RPMI8226 (cell line): ENCODE measurements at places on chromosomes 7 and 10.
A peak's percentile ranks its signal among the peaks of the same experiment; 100 is the strongest.

- no peak for DNase-seq
These were observed 95.2 kb downstream of the DNAJB6 start for GRCh38 chr7:157431951-157432540.

DNA sequence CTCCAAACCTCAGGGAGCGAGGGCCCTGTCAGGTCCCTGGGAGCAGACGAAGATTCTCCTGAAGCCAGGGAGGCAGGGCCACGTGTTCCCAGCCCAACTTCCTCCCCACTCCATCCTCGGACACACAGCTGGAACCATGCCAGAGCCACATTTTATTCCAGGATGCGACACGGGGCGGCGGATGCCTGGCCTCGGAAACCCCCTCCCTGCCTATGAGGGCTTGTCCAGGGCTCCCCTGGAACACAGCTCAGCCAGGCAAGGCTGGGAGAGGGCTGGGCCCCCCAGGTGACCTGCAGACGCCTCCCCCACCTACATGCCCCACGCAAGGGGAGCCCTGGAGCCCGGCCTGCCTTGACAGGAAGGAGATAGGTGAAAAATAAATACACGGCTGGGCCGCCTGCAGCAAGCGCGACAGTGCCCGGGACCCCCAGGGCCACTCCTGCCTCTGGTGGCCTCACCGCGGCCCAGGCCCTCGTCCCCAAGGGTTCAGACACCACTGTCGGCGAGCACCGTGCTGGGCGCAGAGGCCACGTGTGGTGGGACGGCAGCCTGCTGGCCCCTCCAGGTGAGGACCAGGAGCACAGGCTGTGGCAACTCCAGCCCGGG, 21.5 kb downstream of the GET4 start:
- DNase-seq = no peak

- DNase-seq = peak; percentile 46
These were observed 2.7 kb downstream of the SND1 start for GRCh38 chr7:127654404-127655394.

- no peak for DNase-seq
These were observed 128.5 kb downstream of the MAD1L1 start for GRCh38 chr7:2104107-2104710.

GRCh38 chr10:85734791-85735190, 631.8 kb downstream of the GRID1 start:
- no peak for DNase-seq

- DNase-seq = no peak
These were observed 36.8 kb downstream of the CCDC6 start for GRCh38 chr10:59869594-59869940.

GRCh38 chr10:13660551-13660920, 73.8 kb downstream of the PRPF18 start:
- DNase-seq = no peak

GRCh38 chr10:117626228-117626627, 83.7 kb downstream of the EMX2 start:
- no peak for DNase-seq

DNA sequence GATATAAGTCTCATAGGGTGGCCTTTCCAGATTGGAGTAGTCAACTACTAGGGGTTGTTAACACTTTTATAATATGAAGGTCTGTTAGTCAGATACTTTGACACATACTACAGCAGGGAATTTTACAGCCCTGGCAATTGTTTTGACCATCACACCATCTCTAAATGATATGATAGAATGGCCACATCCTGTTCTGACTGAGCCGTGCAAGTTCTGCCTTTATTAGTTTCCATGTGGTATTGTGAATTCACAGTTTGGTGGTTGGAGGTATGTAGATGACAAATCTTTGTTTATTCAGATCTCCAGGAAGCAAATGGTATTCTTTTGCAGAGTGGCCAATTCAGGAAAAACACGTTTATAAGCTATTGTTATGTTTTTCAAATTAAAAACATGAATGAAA, 83.0 kb downstream of the NRG3 start:
- DNase-seq = no peak

- DNase-seq = no peak
These were observed 82.7 kb downstream of the CUX1 start for GRCh38 chr7:101900103-101900502.

DNA sequence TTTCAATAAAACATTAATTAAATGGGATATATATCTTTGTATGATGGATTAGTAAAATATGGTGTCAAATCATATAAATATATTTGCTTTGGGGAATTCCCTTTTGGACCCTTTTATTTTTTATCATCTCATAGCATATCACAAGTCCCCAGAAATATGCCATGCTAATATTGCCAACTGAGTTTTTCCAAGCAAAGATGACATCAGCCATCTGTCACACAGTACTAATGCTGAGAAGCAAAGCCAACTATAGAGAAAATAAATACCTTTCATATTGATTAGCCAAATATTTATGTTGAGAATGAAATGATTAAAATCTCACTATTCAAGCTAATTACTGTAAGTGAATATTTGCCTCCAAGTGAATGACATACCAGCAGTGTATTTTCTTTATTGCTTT, 575.3 kb downstream of the ETV1 start:
- DNase-seq = no peak

GRCh38 chr7:20409961-20410360, 79.3 kb downstream of the ITGB8 start:
- no peak for DNase-seq

- no peak for DNase-seq
These were observed 32.1 kb upstream of the CALD1 start for GRCh38 chr7:134747326-134747725.

GRCh38 chr10:108352771-108353170, 1188.3 kb upstream of the SORCS1 start:
- DNase-seq = no peak
